ENCODE measurements at places on chromosomes 5 and 9.

GRCh38 chr9:99430301-99430700 lies 208.2 kb downstream of the SEC61B start:
- no peak for DNase-seq

DNA sequence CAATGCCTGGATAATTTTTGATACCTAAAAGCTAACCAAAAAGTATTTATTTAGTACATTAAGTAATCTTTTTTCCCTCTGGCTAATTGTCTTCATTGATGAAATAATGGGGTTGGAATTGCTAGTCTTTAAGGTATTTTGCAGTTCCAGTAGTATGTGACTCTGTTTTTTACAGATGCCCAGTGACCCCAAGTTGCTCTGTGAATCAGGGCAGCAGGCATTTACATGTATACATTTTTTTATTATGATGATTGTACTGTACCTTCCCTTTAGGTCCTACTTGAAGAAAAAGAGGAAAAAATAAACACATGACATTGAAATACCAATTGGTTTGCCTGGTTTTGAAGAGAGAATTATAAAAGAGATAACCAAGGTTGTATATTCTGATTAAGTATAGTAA lies 385.5 kb downstream of the ADGRV1 start:
- no peak for DNase-seq

DNA sequence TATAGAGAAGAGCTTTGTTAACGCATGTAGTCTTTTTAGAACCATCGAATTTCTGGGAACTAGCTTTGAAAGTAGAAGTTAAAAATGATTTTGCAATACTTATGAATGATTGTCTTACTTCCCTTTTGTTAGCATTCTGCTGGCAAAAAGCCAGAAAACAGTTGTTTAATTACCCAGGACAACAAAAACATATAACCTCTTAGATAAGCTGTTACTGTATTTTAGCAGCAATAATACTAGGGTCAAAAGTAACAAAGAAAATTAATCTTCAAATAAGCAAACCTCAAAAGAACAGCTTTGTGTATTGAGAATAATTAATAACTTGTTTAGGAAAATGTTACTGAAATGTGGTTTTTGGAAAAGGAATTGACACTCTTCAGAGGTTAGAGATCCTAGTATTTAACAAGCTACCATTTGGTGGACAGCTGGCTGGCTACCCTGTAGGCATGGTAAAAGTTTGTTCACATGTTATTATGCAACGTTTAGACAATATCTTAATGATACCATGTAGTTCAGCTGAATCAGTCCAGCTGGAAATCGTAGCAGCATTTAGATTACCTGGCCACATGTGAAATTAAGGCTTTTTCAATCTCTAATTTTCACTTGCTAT lies 3.8 kb downstream of the FGF10 start:
- DNase-seq: no peak

GRCh38 chr9:86246752-86247161 lies 12.7 kb downstream of the C9orf153 start:
- no peak for DNase-seq

DNA sequence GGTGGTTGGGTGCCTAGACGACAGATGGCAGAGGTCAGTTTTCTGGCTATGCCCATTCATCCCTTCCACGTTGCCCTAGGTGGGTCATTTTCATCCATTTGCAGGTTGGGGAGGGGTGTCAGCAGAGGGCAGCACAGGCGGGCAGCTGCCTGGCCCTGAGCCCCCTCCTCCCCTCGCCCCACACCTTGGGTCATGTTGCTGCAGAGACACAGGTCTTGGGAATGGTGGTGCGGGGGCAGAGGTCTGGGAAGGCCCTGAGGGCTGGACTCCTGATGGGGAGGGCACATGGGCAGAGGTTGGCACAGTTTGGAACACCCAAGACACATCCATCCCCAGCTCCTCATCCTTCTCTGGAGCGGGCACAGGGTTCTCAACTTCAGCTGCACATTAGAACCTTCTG lies 103.2 kb upstream of the LMX1B start:
- DNase-seq: no peak

- DNase-seq: peak; percentile 74
These were observed 48.2 kb downstream of the CDK5RAP2 start for GRCh38 chr9:120531683-120532300.

DNA sequence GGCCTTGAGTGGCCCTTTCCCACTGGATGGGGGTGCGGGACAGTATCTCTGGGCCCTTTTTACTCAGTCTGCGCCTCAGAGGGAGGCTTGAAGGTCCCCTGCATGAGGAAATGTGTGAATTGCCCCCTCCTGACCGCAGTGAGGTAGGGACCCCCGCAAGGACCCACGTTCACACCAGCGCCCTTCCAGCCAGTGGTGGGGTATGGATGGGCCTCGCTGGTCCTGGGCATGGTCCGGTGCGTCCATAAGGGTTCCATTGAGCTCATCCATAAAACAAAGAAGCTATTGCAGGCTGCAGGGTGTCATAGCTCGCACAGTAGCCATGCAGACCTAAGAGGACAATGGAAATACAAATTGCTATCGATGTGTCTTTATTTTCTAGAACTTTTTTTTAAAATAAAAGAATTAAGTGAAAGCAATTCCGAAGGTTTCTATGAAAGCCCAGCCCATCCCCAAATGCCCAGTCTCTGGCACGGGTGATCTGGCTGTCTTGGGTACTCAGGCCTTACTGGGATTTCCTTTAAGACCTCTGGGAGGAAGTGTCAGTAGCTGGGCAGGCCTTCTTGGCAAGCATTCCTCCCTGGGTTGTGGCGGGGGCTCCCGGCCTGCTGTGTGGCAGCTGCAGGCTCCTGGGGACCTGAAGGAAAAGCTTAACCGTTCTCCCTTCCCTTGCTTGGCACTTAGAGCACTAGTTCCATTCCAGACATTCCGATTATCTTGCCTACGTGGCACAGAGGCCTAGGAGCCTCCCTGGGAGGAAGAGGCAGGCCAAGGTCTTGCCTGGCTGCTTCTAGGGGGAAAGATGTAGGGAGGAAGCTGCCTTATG lies 1.5 kb upstream of the SEMA5A start:
- DNase-seq: peak; percentile 21

DNA sequence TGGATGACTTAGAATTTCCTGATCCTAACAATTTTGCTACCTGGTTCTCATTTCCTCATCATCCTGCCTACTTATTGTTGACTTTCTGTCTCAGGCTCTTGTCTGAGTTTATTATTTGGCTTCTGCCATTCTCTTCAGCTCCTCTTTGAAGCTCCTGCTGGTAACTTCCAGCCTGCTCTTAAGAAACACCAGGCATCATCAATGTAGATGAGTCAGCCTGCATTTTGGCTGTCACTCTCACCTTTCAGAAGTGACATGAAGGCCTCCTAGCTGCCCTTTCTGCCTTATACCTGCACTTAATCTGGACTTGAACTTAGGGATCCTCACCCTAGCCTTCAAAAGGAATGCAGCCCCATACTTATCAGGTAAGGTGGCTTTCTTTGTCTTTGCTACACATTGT lies 551.8 kb upstream of the ZNF608 start:
- no peak for DNase-seq

- DNase-seq: peak; percentile 19
These were observed 49.4 kb downstream of the ATP10B start for GRCh38 chr5:160802592-160802991.

DNA sequence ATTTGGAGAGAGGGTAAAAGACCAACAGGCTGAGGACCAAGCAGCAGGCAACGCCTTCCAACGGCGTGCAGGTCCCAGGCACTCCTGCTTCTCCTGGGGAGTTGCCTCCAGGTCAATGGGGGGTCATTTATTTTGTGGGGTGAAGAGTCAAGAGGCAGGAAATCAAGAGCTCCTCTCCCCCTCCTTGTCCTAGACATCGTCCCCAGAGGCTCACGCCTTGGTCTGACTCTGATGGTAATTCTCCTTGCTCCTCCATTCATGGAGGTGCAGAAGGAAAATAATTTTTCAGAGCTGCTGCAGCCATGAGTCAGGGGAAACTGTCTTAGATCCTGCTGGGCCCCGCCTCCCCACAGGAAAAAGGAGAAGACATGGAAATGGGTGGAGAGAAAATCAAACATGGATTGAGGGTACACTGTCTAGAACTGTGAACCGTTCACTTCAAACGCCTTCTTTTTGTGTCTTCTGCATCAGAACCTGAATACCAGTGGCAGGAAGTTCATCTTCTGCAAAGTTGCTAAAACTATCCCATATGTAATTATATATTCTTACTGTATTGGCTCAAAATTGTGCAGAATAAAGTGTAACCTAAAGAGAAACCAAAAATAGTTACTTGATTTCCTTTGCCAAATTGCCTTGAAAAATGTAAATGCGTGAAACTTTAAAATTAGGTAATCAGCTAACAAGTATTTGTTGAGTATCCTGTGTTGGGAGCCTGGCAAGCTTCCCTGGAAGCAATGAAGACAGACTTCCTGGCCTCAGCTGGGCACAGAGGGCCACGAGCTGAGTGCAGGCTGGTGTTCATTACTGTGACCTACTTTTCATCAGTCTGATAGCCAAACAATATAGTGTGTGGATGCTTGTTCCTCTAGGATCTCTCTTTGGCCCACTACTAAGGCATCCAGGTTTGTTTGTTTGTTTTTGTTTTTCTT lies 142.0 kb downstream of the CMYA5 start:
- no peak for DNase-seq

- DNase-seq: no peak
These were observed 74.7 kb upstream of the IL17B start for GRCh38 chr5:149453618-149454415.

GRCh38 chr9:27791311-27791710 lies 218.0 kb upstream of the C9orf72 start:
- DNase-seq: no peak

DNA sequence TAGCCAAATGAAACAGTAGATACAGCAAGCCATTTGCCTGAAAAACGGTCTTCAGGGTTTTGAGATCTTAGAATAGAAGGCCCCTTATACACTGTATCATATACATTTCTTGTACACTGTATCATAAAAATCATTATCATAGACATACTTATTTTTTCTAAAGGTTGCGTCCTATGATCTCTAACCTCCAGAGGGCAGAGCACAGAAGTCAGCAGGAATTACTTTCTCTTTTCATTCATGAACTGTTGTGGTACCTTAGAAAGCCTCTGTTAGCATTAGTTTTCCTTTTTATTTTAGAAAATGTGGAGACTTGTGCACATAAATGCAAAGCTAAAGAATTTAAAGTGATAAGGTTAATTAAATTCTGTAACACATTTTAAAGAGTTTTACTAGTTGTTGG lies 115.4 kb downstream of the OXCT1 start:
- DNase-seq: no peak

- DNase-seq: no peak
These were observed 118.7 kb upstream of the GAS1 start for GRCh38 chr9:87065981-87066380.

DNA sequence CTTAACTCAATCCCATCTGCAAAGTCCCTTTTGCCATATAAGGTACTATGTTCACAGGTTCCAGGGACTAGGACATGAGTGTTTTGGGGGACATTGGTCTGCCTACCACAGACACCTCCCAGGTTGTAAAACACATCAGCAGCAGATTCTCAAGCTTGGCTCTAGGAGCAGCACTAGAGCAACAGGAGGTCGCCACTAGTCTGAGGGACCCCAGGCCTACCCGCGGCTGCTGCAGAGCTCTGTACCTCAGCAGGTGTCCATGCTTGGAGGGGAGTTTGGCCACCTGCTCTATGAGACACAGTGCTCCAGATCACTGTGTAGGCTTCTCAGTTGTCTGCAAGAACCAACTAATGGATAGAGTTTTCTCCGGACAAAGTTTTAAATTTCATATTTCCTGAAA lies 262.2 kb upstream of the ARRDC3 start:
- DNase-seq: no peak

DNA sequence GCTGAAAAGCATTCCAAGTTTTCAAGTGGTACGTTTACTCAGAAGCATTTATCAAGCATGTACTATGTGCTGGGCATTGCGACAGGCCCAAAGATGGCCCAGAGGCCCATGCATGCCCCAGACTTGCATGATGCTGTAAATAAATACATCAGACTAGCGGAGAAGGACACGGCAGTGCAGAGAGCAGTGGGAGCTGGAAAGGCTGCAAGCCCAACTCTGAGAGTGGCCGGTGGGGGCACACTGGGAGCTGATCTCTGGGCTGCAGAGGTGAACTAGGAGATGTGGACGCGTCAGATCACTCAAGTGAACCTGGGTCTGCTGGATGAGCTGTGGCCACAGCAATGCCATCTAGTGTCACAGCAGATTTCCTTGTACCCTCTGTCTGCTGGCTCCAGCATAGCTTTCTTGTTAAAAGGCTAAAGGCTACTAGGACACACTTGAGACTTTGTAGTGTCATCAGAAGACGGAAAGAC lies 246.9 kb downstream of the FANCC start:
- DNase-seq: no peak

Measured in head of caudate nucleus (tissue), 42 donors.